ENCODE measurements at places on chromosomes 16 and 17. TPM values are rescaled to one million over a fixed set of nuclear protein-coding genes. Genes with fewer than 3 reads are reported as not detected.

Gene OMG
- total RNA-seq: 1.1 TPM

Gene EVPLL
- not detected for total RNA-seq

Gene G6PC1
- total RNA-seq: 0.06 TPM

Gene MT3
- 3.3 TPM for total RNA-seq

Gene BAIAP3
- total RNA-seq: 1.3 TPM

Gene KRT32
- total RNA-seq: not detected

Gene TMEM238L
- total RNA-seq: not detected

Gene PRR11
- 1.3 TPM for total RNA-seq

Gene GABARAP
- 391 TPM for total RNA-seq

Gene PYY
- total RNA-seq: not detected

Gene SALL1
- total RNA-seq: not detected

Gene DRC3
- total RNA-seq: 4.2 TPM

Gene RFWD3
- 6.8 TPM for total RNA-seq

Gene GALK1
- total RNA-seq: 34.1 TPM

Gene TMIGD1
- total RNA-seq: not detected

Gene GPR139
- total RNA-seq: not detected

Gene LGALS9B
- total RNA-seq: not detected

Gene HOXB4
- total RNA-seq: 4.6 TPM

Gene CBX2
- total RNA-seq: 1.7 TPM

Gene TRIM25
- 15.0 TPM for total RNA-seq

Gene IRX6
- total RNA-seq: 0.17 TPM

Gene DNASE1L2
- total RNA-seq: 0.52 TPM

Gene SSTR5
- not detected for total RNA-seq

Gene ABAT
- total RNA-seq: 10.8 TPM

Gene FNDC8
- total RNA-seq: not detected

Gene AHSP
- total RNA-seq: not detected

Gene SPNS3
- total RNA-seq: 0.17 TPM

Gene GIT1
- 50.4 TPM for total RNA-seq

Gene COX4I1
- 586 TPM for total RNA-seq
